ENCODE measurements at places on chromosomes 7 and 10.

DNA sequence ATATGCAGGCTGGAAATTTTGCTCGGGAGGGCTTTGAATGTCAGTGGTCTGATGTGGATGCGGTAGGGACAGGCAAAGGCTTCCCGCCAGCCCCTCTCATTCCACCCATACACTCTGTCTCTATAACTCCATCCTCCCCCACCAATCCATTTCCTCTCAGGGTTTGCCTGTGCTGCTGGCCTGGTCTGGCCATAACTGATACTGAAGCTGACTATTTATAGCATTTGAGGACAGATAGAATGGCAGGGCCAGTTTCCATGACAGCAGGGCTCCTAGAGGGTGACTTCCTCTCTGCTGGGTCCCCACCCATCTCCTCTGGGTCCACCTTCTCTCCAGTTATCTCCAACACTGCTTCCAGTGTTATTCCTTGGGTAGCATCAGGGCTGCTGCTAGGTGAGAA lies 6.6 kb upstream of the PDLIM1 start:
- no peaks in the 10 kb centered on the region for H3K36me3 ChIP-seq
- H3K4me1 ChIP-seq, result no peaks in the 10 kb centered on the region
- no peak overlapping the region for H3K4me3 ChIP-seq
- no peaks in the 10 kb centered on the region for H3K27me3 ChIP-seq
- H3K27ac ChIP-seq, result no peak overlapping the region

GRCh38 chr10:100634034-100634433 lies 98.3 kb downstream of the HIF1AN start:
- peaks cover 20% of the 10 kb centered on the region for H3K27me3 ChIP-seq
- H3K27ac ChIP-seq, result no peak overlapping the region
- H3K4me1 ChIP-seq, result no peaks in the 10 kb centered on the region
- DNase-seq, result no peak

DNA sequence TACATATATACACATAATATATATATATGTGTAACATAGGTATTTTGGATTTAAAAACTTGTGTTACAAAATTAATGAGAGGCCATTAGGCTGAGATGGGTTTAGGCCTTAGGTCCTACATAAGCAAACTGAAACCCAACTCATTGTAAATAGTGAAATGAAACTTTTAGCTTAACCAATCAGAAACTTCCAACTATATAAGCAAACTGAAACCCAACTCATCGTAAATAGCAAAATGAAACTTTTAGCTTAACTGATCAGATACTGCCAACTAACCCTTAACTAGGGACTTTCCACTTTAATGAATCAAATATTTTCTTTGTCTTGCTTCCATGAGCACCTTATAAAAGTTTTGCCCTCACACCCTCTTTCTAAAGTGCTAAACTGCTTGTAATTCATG lies 17.3 kb upstream of the SAMD9L start:
- DNase-seq, result no peak
- no peak overlapping the region for H3K4me3 ChIP-seq
- no peaks in the 10 kb centered on the region for H3K36me3 ChIP-seq

DNA sequence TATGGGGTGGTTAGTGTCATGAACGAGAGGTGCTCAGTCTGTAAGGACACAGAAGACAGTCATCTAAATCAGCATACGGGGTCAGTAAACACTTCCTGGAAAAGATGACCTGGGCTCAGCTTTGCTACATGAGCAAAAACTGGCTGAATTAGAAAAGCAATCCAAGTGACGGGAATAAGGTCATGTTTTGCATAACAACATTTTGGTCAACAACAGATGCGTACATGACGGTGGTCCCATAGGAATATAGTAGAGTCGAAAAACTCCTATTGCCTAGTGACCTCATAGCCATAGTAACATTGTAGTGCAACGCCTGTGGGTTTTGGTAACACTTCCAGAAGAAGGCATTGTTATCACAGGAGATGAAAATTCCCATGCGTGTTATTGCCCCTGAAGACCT lies 92.9 kb downstream of the CTNNA3 start:
- DNase-seq, result no peak
- no peak overlapping the region for H3K4me3 ChIP-seq
- H3K27me3 ChIP-seq, result no peaks in the 10 kb centered on the region

GRCh38 chr10:15116225-15116624 lies 19.1 kb downstream of the RPP38 start:
- DNase-seq, result no peak
- peaks cover 12% of the 10 kb centered on the region for H3K4me1 ChIP-seq
- no peak overlapping the region for H3K4me3 ChIP-seq
- H3K27ac ChIP-seq, result no peak overlapping the region
- H3K27me3 ChIP-seq, result no peaks in the 10 kb centered on the region

Data from PC-3 (cell line).